Activated CD8-positive, alpha-beta T cell treated with anti-CD3 and anti-CD28 coated beads for 36 hours (primary cell): ENCODE measurements at places on chromosomes 11 and 22.

GRCh38 chr11:34585735-34586487, 35.0 kb upstream of the EHF start:
- no peak for DNase-seq

DNA sequence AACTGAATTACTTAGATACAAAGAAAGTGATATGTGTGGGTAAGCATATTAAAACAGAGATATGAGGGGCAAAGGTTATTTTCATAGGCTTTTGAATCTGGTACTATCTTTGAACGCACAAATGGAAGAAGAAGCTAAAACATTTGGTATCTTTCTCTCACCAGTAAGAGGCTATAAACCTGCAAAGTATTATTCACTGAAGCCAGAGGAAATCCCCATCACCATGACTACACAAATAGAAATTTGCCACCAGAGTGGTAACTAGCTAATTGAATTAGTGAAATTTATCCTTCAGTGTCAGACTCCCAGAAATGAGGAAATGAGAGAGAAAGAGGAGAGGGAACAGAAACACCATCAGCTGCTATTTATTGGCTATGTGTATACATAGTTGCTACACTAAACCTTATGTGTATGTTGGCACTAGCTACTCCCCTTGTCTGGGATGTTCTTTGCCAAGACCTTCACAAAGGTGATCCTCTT, 503.4 kb downstream of the DLG2 start:
- DNase-seq, result no peak

DNA sequence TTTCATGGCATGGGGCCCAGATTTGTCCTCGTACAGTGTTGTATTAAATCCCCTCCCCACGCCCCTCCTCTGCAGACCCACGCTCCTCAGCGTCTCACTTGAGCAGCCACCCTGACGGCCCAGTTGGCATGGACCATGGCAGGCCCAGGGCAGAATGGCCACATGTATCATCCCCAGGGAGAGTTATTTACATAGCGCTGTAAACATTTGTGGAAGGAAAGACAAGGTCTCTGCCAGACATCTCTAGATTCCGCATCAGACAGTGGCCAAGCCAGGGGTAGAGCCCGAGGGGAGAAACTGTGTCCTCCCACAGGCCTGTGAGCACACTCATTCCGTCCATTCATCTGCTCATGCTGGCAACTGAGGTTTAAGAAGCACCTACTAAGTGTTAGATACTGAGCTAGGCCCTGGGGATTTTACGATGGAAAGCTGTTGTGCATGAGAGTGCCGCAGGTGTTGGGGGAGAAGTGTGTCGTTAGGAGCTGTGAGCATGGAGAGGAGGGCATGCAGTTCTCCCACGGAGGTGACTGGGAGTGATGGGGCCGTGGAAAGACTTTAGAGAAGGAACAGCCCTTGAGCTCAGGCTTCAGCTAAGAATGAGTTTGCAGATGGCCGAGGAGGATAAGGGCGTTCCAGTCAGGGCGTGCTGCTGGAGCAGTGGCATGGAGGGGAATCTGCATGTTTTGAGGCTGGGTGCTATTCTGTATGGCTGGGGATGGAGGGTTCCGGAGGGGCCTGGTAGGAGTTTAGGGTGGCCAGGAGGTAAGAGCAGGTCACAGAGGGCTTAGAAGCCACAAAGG, 94.9 kb downstream of the GRIK4 start:
- no peak for DNase-seq

GRCh38 chr22:19579880-19580279, 55.7 kb upstream of the CLDN5 start:
- peak; percentile 64 for DNase-seq

- no peak for DNase-seq
Observed at GRCh38 chr11:130426837-130427341, 1.5 kb downstream of the ADAMTS8 start.
